ENCODE measurements at places on chromosomes 4 and X.

DNA sequence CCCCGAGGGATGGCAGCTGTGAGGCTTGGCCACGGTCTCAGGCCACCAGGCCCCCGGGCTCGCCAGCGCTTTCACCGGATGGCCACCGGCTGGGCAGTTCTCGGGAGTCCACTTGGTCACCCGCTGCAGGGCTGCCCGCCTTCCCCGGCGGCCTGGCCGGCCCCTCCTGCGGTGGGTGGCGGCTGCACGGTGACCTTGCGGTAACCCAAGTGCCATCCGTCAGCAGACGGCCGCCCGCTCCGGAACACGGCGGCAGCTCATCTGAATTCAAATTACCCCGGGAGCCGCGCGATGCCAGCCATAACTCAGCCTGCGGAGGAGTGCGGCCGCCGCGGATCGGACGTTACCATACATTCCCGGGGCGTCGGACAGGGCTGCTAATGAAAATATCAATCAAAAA, 60.7 kb downstream of the FAM53A start:
- no peak for DNase-seq

DNA sequence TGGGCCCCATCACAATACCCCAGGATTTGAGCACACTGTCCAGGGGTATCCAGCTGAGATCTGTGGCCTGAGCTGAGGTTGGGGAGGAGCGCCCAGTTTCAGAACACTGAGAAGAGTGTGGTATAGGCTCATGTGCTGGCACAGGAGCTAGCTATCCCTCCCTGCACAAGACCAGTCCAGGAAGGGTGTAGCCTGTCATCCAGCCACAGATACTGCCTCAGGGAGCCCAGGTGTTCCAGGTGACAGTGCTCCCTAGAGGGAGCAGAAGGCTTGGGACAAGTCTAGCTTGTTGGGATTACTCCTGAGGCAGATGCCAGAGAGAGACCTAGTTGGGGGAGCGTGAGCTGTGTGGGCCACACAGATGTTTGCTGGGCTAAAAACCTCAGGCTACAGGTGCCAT, 79.6 kb upstream of the GLRA2 start:
- no peak for DNase-seq

GRCh38 chr4:173404296-173404865, 5.5 kb upstream of the SCRG1 start:
- no peak for DNase-seq

DNA sequence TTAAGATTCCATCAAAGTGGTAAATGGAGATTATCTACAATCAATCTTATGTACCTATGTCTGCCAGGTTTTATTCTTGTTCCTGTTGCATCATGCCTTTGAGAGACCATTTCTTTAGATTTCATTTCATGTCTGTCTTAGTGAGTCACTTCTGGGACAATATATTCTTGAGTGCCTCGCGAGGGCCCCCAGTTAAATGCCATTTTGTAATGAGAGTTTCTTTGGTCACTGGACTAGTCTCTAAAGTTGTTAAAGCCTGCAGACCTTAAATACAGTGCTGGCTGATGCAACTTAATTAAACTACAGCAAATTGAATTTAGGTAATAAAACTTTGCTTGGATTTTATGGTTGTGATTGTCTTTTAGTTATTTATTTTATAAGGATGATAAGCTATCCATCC, 87.2 kb upstream of the PITX2 start:
- DNase-seq: no peak

- no peak for DNase-seq
Observed at GRCh38 chr4:129403848-129404247, 307.9 kb downstream of the C4orf33 start.

- DNase-seq: no peak
Observed at GRCh38 chr4:88818631-88819470, 121.2 kb upstream of the NAP1L5 start.

GRCh38 chrX:53817548-53817947, 131.0 kb upstream of the HUWE1 start:
- DNase-seq: no peak

GRCh38 chr4:176193126-176193525, 2.3 kb downstream of the SPATA4 start:
- no peak for DNase-seq

DNA sequence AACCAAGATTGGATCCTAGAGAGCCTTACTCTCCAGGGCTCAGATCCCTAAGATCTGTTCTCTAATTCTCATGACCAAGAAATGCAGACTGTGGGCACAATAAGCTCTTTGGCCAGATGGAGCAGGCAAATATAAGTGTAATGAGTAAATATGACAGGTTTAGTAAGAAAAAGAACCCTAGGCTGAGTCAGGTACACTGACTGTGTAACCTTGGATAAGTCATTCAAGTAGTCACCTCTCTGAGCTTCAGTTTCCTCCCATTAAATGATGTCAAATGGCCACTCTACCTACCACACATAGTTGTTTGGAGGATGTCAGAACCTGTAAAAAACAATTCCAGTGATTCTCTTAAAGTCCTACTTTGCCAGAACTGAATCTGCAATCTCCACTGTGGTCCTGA, 8.3 kb upstream of the EDA start:
- DNase-seq: no peak

DNA sequence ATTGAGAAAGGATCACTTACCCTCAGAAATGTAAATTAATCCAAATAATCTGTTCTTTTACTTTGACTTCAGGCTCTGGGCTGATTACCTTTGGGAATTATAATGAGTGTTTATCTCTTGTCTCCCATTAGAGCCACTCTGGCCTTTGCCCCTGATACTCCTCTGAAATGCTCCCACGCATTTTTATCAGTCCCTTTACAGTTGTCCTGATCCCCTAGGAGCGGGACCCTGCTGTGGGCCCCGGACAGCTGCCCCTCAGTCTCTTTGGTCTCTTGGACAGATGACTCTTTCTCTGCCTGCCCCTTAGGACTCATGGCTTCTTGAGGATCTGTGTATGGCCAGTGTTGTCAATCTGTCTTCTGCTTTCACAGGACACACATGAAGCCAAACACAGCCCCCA, 1.0 kb upstream of the TRIM75 start:
- DNase-seq: no peak

- DNase-seq: no peak
Observed at GRCh38 chr4:183388021-183388420, 56.4 kb upstream of the CDKN2AIP start.

DNA sequence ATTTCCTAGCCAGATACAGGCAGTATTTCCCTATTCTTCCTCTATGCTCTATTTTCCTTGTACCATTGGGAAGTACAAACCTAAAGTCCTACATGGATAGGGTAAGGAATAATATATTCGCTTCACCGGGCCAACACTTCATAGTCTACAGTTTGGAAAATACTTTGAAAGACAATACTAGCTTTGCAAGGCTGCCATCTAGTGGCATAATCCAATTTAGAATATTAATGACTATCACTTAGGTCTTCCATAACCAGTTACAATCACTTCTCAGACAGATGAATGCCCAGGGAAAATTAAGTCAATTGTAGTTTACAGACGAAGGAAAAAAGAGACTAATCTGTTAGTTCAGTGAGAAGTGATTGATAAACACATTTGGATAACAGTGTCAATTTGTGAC, 141.0 kb upstream of the FAM47C start:
- no peak for DNase-seq

GRCh38 chr4:184485279-184485678, 10.9 kb upstream of the IRF2 start:
- no peak for DNase-seq

DNA sequence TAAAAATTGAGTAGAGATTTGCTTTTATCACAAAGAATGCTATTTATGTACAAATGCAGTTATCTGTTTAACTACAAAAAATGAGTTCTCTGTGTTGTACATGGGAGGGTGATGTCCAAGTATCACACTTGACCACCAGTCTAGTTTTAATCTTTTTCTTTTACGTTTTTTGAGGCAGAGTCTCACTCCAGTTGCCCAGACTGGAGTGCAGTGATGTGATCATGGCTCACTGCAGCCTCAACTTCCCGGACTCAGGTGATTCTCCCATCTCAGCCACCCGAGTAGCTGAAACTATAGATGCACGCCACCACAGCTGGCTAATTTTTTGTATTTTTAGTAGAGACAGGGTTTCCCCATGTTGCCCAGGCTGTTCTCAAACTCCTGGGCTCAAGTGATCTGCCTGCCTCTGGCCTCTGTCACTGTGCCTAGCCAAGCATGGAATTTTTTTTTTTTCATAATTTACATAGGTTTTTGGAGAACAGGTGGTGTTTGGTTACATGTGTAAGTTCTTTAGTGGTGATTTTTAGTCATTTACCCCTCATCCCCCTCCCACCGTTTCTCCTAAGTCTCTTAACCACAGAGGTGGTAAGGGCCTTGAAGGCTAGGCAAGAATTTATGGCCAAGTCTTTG, 47.9 kb upstream of the RPA4 start:
- no peak for DNase-seq

GRCh38 chr4:189826657-189827056, 114.0 kb upstream of the FRG1 start:
- no peak for DNase-seq

DNA sequence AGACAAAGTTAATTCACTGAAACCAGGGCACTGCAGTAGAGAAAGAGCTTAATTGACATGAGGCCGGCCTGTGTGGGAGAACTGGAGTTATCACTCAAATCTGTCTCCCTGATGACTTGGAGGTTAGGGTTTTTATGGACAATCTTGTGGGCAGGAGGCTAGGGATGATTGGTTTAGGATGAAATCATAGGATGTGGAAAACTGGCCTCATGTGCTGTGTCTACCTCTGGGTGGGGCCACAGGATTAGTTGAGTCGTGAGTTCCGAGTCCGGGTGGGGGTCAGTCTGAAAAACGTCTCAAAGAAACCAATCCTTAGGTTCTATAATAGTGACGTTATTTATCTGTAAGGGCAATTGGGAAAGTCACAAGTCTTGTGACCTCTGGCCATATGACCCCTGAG, 68.1 kb downstream of the UCHL1 start:
- DNase-seq: no peak

GRCh38 chr4:114464726-114465272, 133.8 kb upstream of the UGT8 start:
- no peak for DNase-seq

DNA sequence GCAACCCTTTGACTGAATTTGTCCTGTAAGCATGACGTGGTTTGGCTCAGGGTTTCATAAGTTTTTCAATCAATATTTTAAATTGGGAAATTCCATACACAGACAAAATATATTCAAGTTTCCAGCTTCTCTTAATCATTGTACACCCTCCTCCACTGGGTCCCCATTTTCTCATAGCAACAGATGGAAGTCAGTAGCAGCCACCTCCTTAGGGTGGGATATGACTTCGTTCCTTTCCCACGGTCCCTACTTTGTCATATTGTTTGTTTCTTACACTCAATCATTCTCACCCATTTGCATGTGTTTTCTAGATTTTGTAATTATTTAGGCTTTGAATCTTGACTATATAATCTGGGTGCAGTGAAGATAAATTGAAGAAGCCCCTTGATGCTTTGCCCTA, 664.5 kb upstream of the IGFBP7 start:
- no peak for DNase-seq

- no peak for DNase-seq
Observed at GRCh38 chr4:176565049-176565448, 227.7 kb downstream of the VEGFC start.

- no peak for DNase-seq
Observed at GRCh38 chr4:80043541-80043940, 29.5 kb downstream of the ANTXR2 start.

DNA sequence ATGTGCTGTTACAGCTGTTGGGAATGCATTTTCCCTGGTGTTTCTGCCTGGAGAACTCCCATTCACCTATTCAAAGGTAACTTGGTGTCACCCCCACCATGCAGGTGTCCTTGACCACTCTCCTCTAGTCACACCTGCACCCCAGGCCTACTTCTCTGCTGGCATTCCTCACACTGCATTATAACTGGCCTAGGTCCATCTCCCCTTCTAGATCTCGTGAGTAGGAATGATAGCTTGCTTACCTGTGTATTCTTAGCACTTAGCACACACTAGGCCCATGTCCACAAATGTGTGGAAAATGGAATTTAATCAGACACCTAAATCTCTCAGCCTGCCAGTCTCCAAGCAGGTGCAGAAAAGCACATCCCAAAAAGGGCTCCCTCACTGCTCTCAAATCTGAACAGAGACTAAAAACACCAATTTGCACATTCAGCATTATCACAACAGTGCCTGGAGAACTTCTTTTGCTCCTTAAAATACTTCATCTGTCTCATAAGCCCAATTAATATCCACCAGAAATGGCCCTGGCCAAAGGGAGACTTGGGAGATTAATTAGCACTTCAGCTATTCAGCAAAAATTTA, 18.3 kb downstream of the SCD5 start:
- DNase-seq: no peak

DNA sequence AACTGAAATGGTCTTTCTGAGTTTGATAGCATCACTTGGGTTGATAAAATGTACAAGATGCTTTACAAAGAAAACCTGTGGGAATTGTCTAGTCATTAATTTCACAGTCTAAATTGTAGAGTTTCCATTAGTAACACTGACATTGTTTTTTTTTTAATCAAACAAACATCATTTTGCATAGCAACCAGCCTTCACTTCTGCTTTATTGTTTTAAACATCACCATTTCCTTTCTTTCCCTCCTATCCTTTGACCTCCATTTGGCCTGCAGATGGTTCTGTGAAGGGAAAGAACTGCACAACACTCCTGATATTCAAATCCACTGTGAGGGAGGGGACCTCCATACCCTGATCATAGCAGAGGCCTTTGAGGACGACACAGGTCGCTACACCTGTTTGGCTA, 171.1 kb downstream of the PALLD start:
- no peak for DNase-seq

DNA sequence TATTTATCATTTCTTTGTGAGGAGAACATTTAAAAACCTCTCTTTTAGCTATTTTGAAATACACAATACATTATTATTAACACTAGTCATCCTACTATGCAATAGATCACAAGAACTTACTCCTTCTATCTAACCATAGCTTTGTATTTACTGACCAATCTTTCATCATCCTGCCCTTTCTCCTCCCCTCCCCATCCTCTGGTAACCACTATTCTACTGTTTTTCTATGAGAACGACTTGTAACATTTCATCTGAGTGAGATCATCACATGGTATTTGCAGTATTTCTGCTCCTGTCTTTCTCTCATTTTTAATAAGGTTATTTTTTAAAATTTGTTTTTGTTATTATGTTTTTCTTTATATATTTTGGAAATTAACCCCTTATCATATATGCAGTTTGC, 331.8 kb downstream of the TEX13C start:
- no peak for DNase-seq

DNA sequence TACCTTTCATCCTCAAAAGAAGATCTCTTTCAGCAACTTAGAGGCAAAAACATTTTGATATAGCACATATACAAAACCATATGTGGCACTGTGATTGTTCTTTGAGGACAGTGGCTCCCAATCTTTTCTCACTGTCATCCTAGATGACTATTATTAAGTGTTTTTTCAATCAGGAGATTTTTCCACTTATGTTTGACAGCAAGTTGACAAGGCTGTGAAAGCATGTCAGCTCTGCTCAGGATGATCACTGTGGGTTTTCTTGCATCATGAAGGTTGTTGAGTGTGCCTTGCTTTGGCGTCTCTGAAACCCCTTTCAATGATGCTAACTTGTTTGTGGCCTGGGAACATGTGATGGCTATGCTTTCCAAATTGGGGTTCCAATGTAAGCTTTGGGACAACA, 20.2 kb upstream of the NSUN7 start:
- no peak for DNase-seq

- no peak for DNase-seq
Observed at GRCh38 chr4:8775121-8775520, 96.5 kb downstream of the HMX1 start.
